Lung microvascular endothelial cell (primary cell): ENCODE measurements at places on chromosomes 5 and 9. TPM values are rescaled to one million over a fixed set of nuclear protein-coding genes. Genes with fewer than 3 reads are reported as not detected.

Gene DNM1
- 0.40 and 0.44 TPM in 2 replicates for total RNA-seq

Gene IL13
- total RNA-seq: not detected in 2 replicates

Gene C9orf43
- 0.20 and 0.65 TPM in 2 replicates for total RNA-seq

Gene TMC1
- 0.20 and 0.22 TPM in 2 replicates for total RNA-seq

Gene LAMC3
- total RNA-seq: 0.65 and 2.6 TPM in 2 replicates

Gene ADAMTS19
- not detected in 2 replicates for total RNA-seq
